ENCODE measurements at places on chromosomes 6 and 20.

- H3K36me3 ChIP-seq = no peaks in the 10 kb centered on the region
- no peak overlapping the region for H3K4me3 ChIP-seq
- DNase-seq = no peak
- H3K27me3 ChIP-seq = no peaks in the 10 kb centered on the region
- no peaks in the 10 kb centered on the region for H3K4me1 ChIP-seq
Measured at GRCh38 chr6:63452125-63452524, 120.2 kb upstream of the LOC128125822 start.

DNA sequence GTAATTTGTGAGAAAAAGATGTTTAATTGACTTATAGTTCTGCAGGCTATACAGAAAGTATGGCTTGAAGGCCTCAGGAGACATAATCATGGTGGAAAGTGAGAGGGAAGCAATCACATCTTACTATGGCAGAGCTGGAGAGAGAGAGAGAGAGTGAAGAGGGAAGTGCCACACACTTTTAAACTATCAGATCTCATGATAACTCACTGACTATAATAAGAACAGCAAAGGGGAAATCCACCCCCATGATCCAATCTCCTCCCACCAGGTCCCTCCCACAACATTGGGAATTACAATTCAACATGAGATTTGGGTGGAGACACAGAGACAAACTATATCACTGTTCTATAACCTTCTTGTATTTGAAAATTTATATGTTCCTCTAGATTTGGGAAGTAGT lies 117.2 kb upstream of the BMP5 start:
- no peak overlapping the region for H3K27ac ChIP-seq
- H3K36me3 ChIP-seq = no peaks in the 10 kb centered on the region
- no peak for DNase-seq
- H3K4me1 ChIP-seq = no peaks in the 10 kb centered on the region

- no peak for DNase-seq
- H3K36me3 ChIP-seq = no peaks in the 10 kb centered on the region
- no peaks in the 10 kb centered on the region for H3K27me3 ChIP-seq
- no peak overlapping the region for H3K27ac ChIP-seq
- H3K4me3 ChIP-seq = no peak overlapping the region
Measured at GRCh38 chr6:148593130-148593812, 153.6 kb upstream of the UST start.

- no peak for DNase-seq
- no peaks in the 10 kb centered on the region for H3K4me1 ChIP-seq
- no peak overlapping the region for H3K4me3 ChIP-seq
- H3K27ac ChIP-seq = no peak overlapping the region
- no peaks in the 10 kb centered on the region for H3K27me3 ChIP-seq
- peaks cover 6% of the 10 kb centered on the region for H3K36me3 ChIP-seq
Measured at GRCh38 chr20:57166568-57167291, 99.7 kb downstream of the BMP7 start.

- H3K27ac ChIP-seq = peak overlapping the region; percentile 57
- H3K4me1 ChIP-seq = peaks cover 5% of the 10 kb centered on the region
- no peak for DNase-seq
- no peaks in the 10 kb centered on the region for H3K27me3 ChIP-seq
- H3K4me3 ChIP-seq = no peak overlapping the region
- H3K36me3 ChIP-seq = no peaks in the 10 kb centered on the region
Measured at GRCh38 chr6:117985916-117986315, 78.9 kb downstream of the SLC35F1 start.

- no peak for DNase-seq
- no peak overlapping the region for H3K27ac ChIP-seq
- peaks cover 2% of the 10 kb centered on the region for H3K27me3 ChIP-seq
- H3K36me3 ChIP-seq = no peaks in the 10 kb centered on the region
- no peaks in the 10 kb centered on the region for H3K4me1 ChIP-seq
Measured at GRCh38 chr20:9499126-9499899, 15.1 kb upstream of the LAMP5 start.

DNA sequence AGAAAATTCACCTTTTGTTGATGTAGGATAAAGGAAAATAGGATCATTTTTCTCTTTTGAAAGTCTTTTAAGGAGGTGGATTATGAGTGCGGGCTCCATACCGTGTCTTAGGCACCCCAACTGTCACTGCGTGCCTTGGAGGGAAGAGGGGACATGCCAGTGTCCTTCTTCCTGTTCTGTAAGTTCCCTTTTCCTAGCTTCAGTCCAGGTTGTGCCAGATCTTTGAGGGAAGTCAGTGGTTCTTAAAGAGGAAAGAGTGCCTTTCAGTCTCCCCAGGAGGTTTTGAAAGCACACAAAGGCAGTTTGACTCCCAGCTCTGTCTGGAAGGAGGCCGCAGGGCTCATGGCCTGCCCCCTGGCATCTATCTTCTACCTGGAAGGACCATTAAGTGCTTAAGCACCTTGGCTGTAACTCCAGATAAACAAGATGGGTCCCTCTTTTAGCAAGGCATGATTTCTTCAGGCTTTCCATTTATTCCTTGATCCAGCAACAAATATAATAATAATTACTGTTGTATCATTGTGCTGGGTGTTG lies 13.0 kb downstream of the EFCAB8 start:
- no peaks in the 10 kb centered on the region for H3K27me3 ChIP-seq
- H3K4me1 ChIP-seq = peaks cover 5% of the 10 kb centered on the region
- H3K36me3 ChIP-seq = no peaks in the 10 kb centered on the region

DNA sequence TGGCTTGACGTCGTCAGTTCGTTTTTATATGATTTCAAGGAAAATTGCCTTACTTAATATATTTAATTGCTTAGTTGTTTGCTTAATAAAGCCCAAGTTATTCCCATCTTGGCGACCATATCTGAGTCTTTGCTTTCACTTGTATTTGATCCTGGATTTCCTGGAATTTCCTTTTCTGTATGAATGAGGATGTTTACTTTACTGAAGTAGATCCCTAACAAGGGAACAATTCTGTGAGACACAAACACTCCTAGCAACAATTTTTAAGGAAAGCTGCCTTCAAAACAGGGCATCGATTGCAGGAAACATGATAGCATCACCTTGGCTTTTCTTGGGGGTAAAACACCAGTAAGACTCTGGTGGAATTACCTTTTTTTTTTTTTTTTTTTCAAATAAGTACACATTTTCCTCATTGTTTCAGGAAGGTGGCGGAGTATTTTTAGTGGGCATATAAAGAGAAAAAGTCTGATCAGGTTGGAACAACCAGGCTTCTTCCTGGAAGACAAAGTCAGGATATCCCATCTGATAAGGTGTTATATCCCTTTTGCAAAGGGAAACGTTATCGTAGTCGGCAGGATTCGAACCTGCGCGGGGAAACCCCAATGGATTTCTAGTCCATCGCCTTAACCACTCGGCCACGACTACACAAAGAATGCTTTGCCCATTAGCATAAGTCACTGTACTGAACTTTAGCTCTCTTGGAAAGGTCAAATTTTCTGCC lies 68.5 kb upstream of the ZNF184 start:
- H3K36me3 ChIP-seq = no peaks in the 10 kb centered on the region
- H3K27me3 ChIP-seq = no peaks in the 10 kb centered on the region
- no peaks in the 10 kb centered on the region for H3K4me1 ChIP-seq
- H3K4me3 ChIP-seq = no peak overlapping the region

DNA sequence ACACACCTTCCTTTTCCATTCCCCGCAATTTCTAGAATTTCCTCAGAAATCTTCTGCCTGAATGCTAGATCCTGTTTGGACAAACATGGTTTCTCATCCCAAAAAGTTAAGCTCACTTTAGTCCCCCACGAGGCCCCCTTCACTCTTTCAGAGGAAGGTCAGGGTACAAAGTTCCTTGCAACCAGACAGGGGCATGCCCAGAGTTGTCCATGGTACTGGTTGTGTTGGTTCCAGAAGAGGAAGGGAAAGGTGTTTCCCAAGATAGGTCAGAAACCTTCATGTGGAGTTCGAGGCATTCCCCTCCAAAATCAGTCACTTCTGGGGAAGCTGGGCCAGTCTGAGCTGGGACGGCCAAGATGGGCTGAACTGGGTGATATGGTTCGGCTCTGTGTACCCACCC lies 167.6 kb upstream of the MAFB start:
- no peak overlapping the region for H3K27ac ChIP-seq
- no peaks in the 10 kb centered on the region for H3K4me1 ChIP-seq
- no peak overlapping the region for H3K4me3 ChIP-seq
- no peaks in the 10 kb centered on the region for H3K36me3 ChIP-seq

- no peaks in the 10 kb centered on the region for H3K27me3 ChIP-seq
- H3K36me3 ChIP-seq = no peaks in the 10 kb centered on the region
- no peak overlapping the region for H3K27ac ChIP-seq
- no peak for DNase-seq
- no peak overlapping the region for H3K4me3 ChIP-seq
Measured at GRCh38 chr20:7497985-7498384, 442.3 kb downstream of the HAO1 start.

DNA sequence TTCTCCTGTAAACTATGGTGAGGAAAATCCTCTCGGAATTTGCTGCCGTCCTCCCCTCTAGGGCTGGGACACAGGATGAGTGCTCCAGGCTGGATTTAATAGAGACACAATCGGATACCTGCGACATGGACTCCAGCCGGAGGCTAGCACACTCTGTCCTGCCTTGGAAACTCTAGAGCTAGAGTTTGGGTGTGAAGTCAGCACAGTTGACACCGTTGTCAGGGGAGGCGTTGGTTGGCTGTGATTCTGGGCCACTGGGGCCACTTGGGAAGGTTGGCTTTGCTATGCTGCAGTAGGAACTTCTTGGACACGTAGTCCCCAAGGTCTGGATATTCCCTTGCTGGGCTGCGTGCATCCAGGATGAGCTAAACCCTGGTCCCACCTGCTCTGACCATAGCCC lies 169.4 kb downstream of the NRN1 start:
- H3K36me3 ChIP-seq = no peaks in the 10 kb centered on the region
- no peak overlapping the region for H3K4me3 ChIP-seq
- no peaks in the 10 kb centered on the region for H3K27me3 ChIP-seq
- peaks cover 15% of the 10 kb centered on the region for H3K4me1 ChIP-seq
- DNase-seq = no peak

GRCh38 chr6:145621776-145622175 lies 113.5 kb downstream of the EPM2A start:
- no peaks in the 10 kb centered on the region for H3K36me3 ChIP-seq
- DNase-seq = no peak
- no peak overlapping the region for H3K4me3 ChIP-seq
- no peaks in the 10 kb centered on the region for H3K4me1 ChIP-seq
- H3K27ac ChIP-seq = no peak overlapping the region

GRCh38 chr6:37699138-37699766 lies 1.6 kb upstream of the MDGA1 start:
- peak overlapping the region; percentile 82 for H3K4me3 ChIP-seq

- H3K36me3 ChIP-seq = no peaks in the 10 kb centered on the region
- H3K27me3 ChIP-seq = no peaks in the 10 kb centered on the region
- no peak overlapping the region for H3K27ac ChIP-seq
- H3K4me3 ChIP-seq = no peak overlapping the region
- DNase-seq = no peak
Measured at GRCh38 chr6:37631295-37631694, 66.4 kb downstream of the MDGA1 start.

DNA sequence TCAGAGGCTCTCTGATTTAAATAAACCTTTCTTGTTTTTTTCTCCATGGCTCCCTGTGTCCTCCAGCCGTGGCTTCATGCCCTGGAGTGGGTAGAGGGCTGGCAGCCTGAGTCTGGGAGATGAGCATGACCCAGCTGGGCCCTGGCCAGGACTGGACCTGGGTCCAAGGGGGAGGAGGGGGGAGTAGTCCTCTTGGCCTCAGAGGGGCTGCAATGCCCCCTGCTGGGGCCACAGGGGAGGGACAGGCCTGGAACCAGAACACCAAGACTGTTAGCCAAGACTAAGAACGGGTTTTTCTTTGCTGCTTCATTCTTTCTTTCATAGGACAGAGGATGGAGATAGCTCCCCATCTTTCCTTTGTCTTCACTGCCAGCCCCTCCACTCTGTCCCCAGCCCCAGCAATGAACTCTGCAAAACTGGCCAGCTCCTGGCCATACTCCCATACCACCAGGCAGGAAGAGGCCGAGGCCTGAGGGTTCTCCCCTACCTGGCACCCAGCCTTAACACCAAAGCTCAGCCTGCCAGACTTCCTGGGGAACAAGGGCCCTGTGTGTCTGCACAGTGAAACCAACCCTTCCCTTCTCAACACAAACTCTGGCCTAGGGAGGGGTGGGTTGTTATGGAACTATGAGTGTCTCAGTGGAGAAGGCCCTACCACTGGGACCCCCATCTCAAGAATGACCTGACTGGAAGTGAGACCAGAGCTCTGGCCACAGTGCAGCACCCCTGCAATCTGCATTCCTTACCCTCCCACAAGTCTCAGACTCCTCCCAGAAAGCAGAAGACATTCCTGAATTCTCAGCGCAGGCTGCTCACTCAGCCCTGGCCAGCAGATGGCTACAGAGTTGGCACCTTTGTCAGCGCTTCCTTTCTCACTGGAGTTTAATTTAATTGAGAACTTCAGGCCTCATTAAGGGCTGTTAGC lies 11.0 kb downstream of the SLC29A1 start:
- H3K4me3 ChIP-seq = no peak overlapping the region
- no peaks in the 10 kb centered on the region for H3K27me3 ChIP-seq
- DNase-seq = no peak
- peaks cover 7% of the 10 kb centered on the region for H3K4me1 ChIP-seq
- peak overlapping the region; percentile 69 for H3K27ac ChIP-seq

DNA sequence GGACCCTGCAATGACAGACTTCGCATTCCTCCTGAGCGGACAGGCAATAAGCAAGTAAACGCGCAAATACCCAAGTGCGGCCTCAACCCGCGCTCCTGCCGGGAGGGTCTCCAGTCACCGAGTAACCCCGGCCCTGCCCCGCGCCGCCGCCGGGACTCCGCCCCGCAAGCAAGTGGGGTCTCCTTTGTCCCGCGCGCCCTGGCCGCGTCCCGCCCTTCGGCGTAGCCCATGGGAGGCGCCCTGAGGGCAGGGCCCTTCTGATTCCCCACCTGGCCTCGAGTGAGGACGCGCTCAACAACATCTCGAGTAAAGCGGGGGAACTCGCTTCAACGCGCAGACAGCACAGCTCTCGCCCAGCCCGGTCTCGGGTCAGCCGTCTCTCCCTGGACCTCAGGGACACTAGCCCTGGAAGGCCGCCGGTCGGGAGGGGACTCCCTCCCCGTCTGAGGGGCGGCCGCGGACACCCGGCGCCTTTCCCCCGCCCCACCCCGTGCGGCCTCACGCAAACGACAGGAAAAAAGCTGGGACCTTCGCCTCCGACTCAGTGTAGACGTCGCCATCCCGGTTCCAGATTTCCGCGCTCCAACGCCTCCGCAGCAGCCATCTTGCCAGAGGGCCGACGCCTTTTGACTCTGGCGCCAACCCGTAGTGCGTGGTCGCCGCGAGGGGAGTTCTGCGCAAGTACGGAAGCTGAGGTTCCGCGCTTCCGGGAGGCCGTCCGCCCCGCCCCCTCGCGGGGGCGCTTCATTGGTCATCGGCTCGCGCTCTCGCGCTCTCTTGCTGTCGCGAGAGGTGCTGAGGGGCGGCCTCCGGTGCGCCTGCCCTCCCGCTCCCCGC lies 461 bp upstream of the GID8 start:
- peak overlapping the region; percentile 92 for H3K4me3 ChIP-seq
- H3K4me1 ChIP-seq = peaks cover 3% of the 10 kb centered on the region
- DNase-seq = peak; percentile 95
- no peaks in the 10 kb centered on the region for H3K27me3 ChIP-seq
- peak overlapping the region; percentile 75 for H3K27ac ChIP-seq

GRCh38 chr20:3739054-3739925 lies 6.8 kb downstream of the HSPA12B start:
- no peaks in the 10 kb centered on the region for H3K36me3 ChIP-seq
- H3K27me3 ChIP-seq = no peaks in the 10 kb centered on the region
- DNase-seq = no peak
- H3K4me3 ChIP-seq = no peak overlapping the region

Measured in neuronal stem cell (in vitro differentiated cells).